ENCODE measurements at places on chromosomes 12 and 14.

GRCh38 chr12:32863128-32863527, 33.4 kb downstream of the PKP2 start:
- no peak for DNase-seq

DNA sequence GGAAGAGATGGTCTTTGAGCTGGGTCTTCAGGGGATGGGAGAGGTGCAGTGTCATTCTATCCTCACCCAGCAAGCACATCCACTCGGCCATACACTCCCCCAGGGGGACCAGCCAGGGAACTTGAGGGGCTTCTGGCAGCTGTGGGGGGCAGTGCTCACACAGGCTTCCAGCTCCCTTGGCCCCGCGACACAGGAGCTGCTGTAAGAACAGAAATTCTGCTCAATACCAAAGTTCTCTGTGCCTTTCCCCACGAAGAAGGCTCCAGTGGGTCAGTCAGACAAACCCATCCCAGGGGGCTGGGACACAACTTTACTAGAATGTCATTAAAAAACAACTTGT, 289.1 kb upstream of the RTL1 start:
- DNase-seq = no peak

- DNase-seq = peak; percentile 86
Measured at GRCh38 chr14:20683125-20683890, 1.1 kb upstream of the RNASE4 start.

DNA sequence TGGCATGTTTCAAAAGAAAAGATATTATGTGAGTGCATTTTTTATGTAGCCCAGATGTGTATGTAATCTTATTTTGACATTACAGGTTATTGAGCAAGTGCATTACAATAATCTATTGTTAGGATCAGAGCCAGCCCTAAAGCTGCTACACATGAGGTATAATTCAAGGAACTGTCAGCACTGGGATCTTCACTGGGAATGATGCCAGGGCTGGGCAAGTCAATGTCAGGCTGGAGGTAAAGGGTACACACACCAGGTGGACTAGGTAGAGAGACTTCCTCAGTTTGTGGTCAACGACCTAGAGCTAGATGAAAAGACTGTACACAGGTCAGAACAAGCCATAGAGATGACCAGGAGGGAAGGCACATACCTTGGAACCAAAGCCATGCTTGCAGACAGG, 15.4 kb downstream of the TRIM9 start:
- DNase-seq = no peak

DNA sequence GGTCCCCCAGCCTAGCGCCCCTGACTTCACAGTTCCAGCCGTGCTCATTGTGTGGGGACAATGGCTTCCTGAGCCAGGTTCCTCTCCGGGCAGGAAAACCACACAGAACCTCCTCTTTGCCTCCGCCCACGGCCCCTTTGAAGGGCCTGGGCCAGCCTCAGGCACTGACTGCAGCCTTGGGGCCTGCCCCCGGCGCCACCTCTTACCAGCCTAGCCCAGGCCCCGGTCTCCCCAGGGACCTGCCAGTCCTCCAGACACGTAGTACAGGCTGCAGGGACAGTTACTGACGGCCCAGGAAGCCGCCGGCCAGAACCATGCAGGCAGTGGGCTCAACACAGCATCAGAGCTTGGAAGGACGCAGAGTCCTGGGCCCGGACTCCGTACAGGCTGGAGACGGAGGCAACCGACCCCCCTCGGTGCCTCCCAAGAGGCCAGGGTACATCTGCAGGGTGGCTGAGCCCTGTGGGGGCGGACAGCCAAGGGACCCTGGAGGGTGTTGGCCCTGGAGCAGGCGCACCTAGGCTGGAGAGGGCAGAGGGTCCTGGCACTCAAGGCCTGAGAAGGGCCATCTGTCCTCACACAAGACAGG, 20.9 kb upstream of the NUDT14 start:
- no peak for DNase-seq

DNA sequence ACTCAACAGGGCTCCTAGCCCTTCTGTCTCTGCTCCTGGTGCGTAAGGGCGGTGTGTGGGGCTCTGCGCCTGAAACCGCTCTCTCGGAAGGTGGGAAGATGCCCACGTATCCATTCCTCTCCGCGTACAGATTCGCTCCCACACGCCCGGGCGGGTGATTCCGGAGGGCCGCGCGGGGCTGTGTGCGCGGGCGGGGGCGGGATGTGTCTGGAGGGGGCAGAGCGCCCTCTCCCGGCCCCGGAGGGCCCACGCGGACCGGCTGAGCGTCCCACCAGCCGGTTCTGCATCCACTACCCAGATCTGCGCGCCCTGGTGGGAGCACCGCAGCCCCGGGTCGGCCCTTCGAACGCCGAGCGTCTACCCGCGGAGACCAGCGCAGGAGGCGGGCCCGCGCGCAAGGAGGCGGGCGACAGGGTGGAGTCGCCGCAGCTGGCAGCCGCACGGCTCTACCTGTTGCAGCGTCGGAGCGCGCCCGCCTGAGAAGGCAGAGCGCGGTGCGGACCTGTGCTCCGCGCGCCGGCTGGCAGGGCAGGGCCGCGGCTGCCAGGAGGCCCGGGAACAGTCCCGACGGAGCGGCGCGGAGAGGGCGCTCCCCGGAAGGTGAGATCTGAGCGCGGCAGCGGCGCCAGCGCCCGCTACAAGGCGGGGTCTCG, 1.4 kb upstream of the KCNK13 start:
- peak; percentile 54 for DNase-seq

- no peak for DNase-seq
Measured at GRCh38 chr14:34592623-34593022, 37.3 kb downstream of the SNX6 start.

DNA sequence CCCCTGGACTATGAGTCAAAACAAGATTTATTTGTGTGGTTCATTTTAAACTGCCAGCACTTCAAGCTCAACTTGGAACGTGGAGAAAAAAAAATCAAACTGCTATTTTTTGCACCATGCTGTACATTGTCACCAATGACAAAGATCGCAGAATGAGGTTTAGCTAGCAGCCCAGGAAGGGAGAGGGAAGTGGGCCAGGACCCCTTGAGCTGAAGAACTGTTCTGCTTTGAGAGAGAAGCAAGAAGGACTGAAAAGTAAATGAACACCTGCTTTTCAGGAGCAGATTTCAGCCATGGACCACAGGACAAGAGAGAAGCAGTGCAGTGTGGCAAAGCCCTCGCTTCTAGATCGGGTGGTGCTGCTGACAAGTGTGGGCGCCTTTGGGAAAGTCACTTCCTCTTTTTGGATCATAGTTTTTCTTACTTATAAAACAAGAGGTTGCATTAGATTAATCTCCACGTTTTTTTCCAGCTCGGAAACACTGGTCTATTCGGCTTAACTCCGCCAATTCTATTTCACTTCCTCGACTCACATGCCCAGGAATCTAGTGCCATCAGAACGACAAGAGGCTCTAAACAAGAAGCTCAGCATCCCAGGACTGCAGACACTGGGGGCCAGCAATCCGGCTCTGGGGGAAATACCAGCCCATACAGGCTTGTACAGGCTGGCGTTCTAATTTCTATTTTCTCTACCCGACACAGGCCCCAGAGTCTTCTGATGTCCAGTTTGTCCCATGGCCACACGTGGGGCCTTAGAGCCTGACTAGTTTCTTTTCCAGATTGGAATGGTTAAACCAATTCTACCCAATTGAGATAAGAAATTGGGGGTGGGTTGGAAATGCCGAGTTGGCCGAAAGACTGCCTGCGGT, 129.9 kb downstream of the CRACR2A start:
- no peak for DNase-seq

GRCh38 chr14:100434033-100434601, 111.0 kb downstream of the SLC25A47 start:
- no peak for DNase-seq

GRCh38 chr14:62957562-62957961, 87.7 kb downstream of the KCNH5 start:
- DNase-seq = no peak

All from endothelial cell of umbilical vein (primary cell).